ENCODE measurements at places on chromosomes 1 and 21. TPM values are rescaled to one million over a fixed set of nuclear protein-coding genes. Genes with fewer than 3 reads are reported as not detected.

Gene PCP4L1
- total RNA-seq: not detected

Gene TSPEAR
- total RNA-seq: not detected

Gene KLHDC8A
- not detected for total RNA-seq

Gene CRYZL1
- total RNA-seq: 11.9 TPM

Gene S100A12
- total RNA-seq: not detected

Gene PLA2G2D
- not detected for total RNA-seq

Gene PDPN
- 4.1 TPM for total RNA-seq

Gene RPL22
- 153 TPM for total RNA-seq

Gene MYOM3
- not detected for total RNA-seq

Gene AMY2B
- total RNA-seq: 1.1 TPM

Gene CFAP141
- total RNA-seq: not detected

Gene IFFO2
- 6.3 TPM for total RNA-seq

Gene PROX1
- 0.16 TPM for total RNA-seq

Gene SPRR3
- not detected for total RNA-seq

Gene S100A7
- not detected for total RNA-seq

Gene LORICRIN
- total RNA-seq: not detected

Gene PTGFR
- total RNA-seq: 0.32 TPM

Gene NBPF10
- total RNA-seq: 1.9 TPM

Gene OPTC
- not detected for total RNA-seq

Gene ICOSLG
- 0.32 TPM for total RNA-seq

Gene DNAJC28
- 0.72 TPM for total RNA-seq

Gene RGS1
- total RNA-seq: not detected

Gene ADIPOR1
- total RNA-seq: 91.0 TPM

Gene TGFB2
- 5.8 TPM for total RNA-seq

Gene ADAMTS5
- total RNA-seq: 1.1 TPM

Gene C2CD4D
- not detected for total RNA-seq

Gene HPCAL4
- under 0.01 TPM for total RNA-seq

Gene EPHA8
- not detected for total RNA-seq

Gene EXO5
- 7.0 TPM for total RNA-seq

Gene MAP10
- total RNA-seq: 1.3 TPM

Gene HHIPL2
- total RNA-seq: 1.1 TPM
